Jurkat, Clone E6-1 (cell line): ENCODE measurements at places on chromosomes 2 and 18.

GRCh38 chr18:8614875-8615274, 5.6 kb downstream of the RAB12 start:
- no peak for DNase-seq

GRCh38 chr2:113260991-113261390, 17.7 kb downstream of the PAX8 start:
- DNase-seq, result no peak

DNA sequence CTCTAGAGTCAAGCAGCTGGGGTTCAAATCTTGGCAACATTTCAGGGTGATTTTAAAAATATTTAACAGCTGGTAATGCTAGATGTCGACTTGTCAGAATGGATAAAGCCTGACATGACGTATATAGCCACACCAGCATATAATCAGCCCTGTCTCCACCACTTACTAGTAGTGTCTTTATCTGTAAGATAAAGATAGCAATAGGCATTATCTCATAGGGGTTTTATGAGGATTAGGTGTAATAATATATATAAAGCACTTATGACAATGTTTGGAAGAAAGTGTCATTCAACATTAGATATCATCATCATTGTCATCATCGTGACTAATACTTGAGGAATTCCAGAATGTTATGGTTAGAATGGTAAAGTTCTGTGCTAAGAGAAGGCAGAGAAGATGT, 369.0 kb upstream of the CWC22 start:
- DNase-seq, result no peak

- DNase-seq, result peak; percentile 3
Observed at GRCh38 chr2:174901075-174901474, 104.1 kb downstream of the CHN1 start.

DNA sequence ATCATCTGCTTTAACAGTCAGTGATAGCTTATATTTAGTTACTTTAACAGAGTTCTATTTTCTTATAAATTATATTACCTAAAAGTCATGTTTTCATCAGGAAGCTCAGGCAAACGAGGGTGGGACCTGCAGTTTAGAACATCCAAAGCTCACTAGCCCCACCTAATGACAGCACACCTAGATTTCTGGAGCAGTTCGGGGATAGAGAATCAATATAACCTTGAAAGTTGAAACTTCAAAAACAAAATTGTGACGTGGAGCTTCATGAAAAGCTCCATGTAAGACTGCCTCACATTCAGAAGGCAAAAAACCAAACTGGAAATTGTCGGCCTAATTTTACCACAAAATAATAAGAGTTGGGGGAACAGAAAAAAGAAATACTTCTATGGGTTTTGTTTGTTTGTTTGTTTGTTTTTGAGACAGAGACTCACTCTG, 185.9 kb upstream of the CCDC150 start:
- peak; percentile 50 for DNase-seq

DNA sequence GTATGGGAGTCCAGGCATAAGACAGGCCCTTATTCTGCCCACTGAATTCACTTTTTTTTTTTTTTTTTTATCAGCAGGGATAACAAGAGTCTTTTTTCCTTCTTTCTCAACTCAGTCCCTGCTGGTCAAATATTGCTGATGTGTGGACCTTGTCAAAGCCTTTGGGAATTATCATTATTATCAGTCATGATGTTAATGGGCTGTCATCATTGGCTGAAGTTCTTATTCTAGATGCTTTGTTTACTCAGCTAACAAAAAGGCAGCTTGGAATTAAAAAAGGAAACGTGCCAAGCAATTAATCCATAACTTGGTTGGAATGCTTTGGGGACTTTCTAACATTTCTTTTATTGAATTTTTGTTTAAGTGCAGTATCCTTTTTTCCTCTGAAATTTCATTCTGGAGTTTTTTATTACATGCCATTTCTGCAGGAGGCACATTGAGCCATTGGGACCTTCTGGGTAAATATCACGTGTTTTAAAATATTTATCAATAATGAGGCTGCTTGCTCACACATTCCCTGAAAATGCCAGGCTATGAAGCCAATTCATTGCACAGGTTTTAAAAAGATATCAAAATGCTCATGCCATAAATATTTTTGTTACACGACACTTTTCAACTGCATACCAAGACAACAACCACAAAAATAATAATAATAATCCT, 246.3 kb downstream of the TXNL1 start:
- no peak for DNase-seq

DNA sequence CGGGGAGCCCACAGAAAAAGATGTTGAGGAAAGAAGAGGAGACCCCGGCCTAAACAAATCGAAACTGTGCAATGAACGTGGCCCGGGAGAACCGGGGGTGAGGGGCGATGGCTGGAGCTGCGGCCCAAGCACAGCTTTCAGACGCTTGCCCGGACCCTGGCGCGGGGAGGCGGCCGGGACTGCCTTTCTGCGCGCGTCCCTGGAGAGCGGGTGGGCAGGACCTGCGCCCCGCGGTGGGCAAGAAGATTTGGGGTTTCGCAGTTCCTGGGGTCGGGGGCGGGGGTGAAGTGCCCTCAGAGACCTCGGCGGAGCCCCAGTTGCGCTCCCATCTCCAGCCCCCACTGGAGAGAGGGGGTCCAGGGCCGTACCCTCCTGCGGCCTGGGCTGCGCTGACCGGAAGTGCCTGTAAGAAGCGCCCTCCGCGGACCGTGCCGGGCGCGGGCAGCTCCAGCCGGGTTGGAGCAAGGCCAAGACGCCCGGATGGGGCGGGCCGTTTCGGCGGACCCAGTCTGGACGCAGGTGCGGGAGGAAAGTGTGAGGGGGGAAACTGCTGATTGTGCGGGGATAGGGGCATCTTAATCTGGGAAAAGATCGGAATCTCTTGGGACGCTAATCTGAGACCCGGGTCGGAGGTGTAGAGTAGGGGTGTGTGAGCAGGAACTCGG, 11.6 kb downstream of the EN1 start:
- no peak for DNase-seq

GRCh38 chr2:122660786-122661634, 905.6 kb downstream of the TSN start:
- DNase-seq, result no peak

- DNase-seq, result no peak
Observed at GRCh38 chr18:49441338-49441938, 19.0 kb downstream of the DYM start.

GRCh38 chr18:35912332-35912731, 60.1 kb upstream of the RMP24 start:
- DNase-seq, result no peak

GRCh38 chr2:165494573-165494972, 25.1 kb downstream of the CSRNP3 start:
- no peak for DNase-seq

DNA sequence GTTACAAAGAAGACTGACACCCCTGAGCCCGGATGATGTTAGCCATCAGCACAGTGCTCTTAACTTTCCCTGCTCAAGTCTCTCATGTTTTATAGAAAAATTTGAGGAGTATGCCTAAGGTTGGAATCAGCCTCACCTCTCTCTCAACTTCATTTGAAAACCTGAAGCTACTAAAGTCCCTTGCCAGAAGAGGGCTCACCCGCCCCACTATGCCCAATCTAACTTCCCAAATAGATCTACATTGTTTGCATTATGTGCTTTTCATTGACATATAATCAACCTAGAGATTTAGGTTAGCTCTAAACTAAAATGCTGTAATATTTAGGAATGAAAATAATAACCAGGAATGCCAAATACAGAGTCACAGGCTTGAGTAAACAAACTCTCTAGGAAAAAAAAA, 305.4 kb downstream of the NCKAP5 start:
- no peak for DNase-seq

- DNase-seq, result no peak
Observed at GRCh38 chr18:40215979-40216378, 1739.1 kb upstream of the PIK3C3 start.

GRCh38 chr2:235937087-235937486, 231.1 kb downstream of the GBX2 start:
- DNase-seq, result no peak

DNA sequence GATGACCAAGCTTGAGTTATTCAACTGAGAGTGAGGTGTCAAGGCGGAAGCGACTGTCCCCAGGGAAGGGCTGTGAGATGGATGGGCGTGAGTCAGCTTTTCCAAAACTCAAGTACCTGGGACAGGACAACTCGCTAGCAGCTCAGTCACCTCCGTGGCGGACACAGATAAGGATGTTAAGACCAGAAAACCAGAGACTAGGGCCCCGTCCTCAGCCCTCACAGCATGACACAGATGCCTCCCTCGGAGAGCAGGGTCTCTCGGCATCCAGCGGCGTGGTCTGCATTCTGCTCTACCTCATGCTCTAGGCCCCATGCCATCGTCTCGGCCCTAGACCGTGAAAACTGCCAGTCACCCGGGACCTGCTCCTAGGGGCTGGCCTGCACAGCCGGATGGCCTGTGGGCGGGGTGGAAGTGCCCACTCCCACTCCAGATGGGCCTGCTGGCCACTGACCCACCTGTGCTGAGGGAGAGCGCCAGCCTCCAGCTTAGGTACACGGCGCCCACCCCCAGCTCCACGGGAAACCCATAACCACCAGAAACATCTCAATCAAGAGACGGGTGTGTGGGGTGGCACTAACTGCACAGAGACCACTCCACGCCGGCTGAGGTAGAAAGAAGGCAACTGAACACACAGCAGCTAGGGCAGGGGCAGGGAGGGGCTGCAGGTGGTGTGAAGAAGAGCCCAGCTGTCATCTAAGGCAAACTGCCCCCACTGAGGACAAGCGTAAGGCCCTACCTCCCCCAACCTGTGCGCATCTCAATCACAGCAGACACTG, 39.8 kb downstream of the ANO7 start:
- no peak for DNase-seq

DNA sequence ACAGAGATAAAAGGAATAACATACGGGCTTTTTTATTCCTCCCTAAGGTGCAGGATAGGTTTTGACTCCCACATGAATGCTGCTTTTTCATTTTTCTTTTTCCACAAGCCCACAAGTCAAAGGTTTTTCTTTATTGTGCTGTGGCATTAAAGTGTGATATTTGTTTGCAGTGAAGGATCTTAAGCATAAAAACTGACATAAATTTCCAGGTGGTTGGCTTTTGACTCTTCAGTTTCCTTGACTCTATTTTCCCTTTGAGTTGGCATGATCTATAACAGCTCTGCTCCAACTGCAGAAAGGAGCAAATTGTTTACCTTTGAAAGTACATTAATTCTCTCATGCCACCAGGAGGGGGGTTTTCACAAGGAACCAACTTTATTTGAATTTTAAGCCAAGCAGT, 326.2 kb upstream of the FAM98A start:
- DNase-seq, result no peak
